Psoas muscle (tissue), 8 donors: ENCODE measurements at places on chromosomes 4 and X.

- DNase-seq, result no peak
These were observed 96.6 kb downstream of the SORCS2 start for GRCh38 chr4:7288751-7289523.

GRCh38 chr4:155565776-155566175 is 100.9 kb upstream of the GUCY1A1 start:
- DNase-seq, result no peak

DNA sequence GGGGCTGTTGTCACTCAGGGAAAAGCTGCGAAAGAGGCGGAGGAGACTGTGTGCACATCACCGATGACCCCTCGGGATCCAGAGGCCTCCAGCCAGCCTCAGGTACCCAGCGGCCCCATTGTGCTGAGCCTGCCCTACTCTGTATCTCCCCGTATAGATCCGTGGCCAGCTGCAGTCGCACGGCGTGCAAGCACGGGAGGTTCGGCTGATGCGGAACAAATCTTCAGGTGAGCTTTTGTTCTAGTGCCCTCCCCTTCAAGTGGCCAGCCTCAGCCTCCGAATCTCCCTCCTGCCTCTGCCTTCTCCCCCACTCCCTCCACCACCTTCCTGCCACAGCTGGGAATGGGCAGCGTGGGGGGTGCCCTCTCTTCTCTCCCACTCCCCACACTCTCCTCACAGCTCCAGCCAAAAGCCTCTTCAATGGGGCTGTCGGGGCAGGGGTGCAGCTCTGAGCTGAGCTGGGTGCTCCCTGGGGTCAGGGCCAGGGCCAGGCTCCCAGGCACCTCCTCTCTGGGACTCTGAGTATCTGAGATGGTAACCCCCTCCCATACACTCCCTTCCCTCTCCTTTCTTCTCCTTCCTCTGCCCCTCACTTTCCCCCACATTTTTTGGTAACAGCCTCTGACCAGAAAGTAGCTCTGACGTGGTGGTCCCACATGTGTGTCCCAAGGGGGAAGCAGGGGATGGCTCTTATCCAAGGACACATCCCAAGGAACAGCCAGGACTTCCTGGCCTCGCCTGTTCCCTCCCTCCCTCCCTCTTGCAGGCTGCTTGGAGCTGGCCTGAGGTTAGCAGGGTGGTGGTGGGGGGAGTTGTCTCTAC is 20.4 kb upstream of the UBA1 start:
- no peak for DNase-seq

DNA sequence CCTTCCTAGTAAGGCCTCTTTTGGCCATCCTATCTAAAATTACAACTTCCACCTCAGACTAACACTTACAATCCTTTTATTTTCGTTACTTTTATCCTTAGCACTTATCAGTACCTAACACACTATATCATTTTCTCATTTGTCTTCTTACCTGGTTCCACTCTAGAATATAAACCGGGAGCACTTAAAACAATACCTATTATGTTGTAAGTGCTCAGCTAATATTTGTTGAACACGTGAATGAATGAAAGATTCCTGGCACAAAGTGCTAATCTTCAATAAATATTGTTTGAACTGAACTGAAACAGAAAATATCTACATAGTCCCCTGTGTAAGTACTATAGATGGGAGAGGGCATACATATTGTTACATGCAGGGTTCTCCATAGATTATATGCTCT is 14.4 kb downstream of the MGARP start:
- DNase-seq, result no peak

- DNase-seq, result no peak
These were observed 622.2 kb upstream of the GRID2 start for GRCh38 chr4:91681544-91681943.

DNA sequence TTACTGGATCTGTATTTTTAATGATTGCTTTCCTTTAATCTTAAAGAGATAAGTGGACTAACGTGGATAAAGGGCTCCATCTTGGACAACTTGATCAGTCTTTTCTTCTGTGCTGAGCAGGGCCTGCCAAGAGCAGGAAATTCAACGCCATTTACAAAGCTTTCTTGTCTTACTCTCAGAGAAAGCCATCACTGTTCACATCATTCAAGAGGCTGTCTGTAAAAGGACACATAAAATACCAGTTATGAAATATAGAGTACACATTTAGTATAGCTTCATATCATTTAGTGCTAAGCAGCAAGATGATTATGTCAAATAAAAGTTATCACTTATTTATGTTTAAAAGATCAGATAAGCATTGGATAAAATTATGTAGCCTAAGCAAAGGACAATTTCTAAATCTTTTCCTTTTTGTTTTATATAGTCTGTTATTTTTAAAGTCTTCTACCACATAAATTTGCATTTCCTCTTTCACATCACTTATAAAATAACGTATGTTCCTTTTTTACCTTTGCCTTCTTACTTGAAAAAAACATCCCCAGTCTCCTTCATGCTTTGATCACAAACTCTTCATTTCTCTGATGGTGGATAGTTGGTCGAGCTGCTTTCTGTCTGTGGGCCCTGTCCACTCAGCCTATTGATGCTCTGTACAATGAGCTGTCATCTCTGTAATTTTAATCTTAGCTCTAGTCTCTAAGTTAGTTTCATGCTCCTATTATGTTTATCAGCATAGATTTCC is 2.1 kb upstream of the CCNG2 start:
- DNase-seq, result no peak

DNA sequence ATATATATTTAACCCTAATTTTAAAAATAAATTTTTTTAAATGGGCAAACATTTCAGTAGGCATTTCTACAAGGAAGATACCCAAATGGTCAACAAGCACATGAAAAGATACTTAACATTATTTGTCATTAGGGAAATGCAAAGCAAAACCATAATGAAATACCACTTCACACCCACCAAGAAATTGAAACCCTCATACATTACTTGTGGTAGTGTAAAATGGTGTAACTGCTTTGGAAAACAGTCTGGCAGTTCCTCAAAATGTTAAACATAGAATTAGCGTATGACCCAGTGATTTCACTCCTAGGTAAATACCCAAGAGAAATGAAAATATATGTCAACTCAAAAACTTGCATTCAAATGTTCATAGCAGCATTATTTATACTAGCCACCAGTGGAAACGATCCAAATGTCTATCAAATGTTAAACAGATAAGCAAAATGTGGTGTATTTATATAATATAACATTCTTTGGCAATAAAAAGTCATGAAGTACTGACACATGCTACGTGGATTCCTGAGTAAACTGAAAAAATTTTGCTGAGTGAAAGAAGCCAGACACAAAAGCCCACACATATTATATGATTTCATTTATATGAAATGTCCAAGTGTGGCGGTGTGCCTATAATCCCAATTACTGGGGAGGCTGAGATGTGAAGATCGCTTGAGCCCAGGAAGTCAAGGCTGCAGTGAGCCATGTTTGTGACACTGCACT is 16.6 kb downstream of the TRIM2 start:
- no peak for DNase-seq

- DNase-seq, result no peak
These were observed 127.3 kb upstream of the STK26 start for GRCh38 chrX:131895807-131896206.

DNA sequence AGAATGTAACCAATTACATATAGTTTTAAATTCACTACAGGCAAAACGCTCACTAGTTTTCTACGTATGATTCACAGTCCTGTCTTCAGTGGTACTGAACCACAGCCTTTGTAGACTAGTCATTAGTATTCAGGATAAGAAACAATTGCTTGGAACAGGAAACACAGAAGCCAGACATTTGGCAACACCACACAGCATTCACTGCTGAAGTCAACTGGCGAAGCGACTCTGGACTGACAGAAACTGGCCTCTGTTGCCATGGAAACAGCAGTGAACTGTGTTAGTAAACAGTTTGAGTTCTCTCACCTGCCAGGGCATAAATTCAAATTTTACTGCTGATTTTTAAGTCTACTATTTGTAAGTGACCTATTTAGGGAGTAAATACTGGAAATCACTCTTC is 57.6 kb downstream of the MAPK10 start:
- DNase-seq, result no peak

DNA sequence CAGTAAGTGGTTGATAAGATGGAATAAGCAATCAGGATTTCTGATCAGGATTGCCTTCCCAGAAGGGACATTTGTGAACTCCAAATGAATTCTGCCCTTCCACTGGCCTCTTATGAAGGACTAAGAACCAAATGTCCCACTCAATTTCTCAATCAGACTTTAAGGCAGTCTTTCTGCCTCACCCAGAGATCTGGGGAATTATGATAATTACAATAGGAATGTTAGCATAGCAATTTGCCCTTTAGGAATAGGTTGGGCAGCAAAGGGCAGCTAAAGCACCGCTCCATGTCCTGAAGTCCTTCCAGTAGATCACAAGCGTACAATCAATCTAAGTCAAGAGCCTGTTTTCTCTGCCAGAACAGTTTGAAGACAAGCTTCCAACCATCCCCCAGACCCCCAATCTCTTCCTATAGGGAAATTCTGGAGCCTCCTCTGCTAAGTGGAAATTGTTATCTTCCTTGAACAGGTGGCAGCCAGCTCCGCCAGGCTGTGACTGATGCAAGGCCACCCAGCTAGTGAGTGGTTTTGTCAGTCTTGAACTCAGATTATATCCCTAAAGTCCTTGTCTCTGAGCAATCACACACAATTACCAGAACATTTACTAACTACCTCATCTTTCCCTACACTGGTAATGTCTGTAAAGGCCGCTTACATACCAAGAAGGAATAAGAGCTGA is 18.6 kb downstream of the NKX3-2 start:
- DNase-seq, result no peak

GRCh38 chr4:3372264-3372932 is 69.4 kb upstream of the HGFAC start:
- DNase-seq, result no peak

DNA sequence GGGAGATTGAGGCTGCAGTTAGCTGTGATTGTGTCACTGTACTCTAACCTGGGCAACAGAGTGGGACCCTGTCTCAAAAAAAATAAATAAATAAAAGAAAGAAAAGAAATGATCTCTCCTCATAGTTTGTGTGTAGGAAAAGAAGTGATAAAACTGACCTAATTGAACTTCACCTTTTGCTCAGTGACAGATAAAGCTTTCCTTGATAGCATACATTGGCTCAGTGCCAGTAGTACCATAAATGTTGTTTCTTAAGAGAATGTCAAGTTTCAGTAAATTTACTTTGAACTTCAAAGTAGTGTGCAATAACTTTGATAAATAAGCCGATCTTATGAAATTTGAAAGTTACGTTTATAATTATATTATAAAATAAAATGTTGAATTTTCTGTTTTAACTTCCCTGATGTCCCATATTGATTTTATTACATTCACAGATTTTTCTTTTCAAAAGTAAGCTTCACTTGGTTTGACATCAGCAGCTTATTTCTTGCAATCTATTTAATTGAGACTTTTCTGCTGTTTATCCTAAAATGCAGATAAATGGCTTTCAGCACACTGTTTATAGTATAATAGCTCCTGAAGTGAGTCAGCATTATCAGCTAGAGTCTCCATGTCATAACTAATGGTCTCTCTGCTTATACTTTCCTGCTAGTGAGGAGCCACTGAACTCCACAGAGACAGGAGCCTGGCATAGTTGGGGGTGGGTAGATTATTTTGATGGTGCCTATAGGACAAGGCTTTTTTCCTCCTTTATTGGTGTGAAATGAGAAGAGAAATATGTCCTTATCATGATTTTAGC is 330.1 kb downstream of the BMPR1B start:
- no peak for DNase-seq

DNA sequence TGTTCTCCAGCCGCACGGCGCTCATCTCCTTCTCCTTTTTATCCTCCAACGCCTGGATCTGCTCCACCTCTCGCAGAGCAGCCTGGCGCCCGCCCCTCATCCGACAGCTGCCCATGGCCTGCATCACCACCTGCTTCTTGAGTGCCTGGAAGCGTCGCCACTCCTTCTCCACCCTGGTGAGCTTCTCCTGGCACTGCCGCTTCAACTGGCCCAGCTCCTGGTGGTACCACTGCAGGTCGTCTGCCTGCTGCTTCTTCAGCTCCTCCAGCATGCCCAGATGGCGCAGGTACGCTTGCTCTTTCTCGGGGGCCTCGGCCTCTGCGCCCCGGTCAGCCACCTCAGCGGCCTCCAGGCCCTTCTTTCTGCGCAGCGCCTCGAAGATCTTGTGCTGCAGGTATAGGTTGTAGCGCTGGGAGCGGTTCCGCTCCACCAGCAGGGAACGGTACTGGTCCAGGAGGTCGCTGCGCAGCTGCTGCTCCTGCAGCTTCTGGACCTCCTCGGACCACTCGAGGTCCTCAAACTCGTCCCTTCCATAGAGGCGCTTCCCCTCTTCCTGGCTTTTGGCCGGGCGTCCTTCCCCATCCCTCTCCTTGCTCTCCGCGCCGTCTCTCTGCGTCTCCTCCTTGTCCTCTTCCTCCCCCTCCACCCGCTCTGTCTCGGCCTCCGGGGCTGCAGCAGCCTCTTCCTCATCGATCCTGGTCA is 1.2 kb upstream of the TADA2B start:
- no peak for DNase-seq
